HCEC 1CT (cell line): ENCODE measurements at places on chromosomes 2 and 18.

DNA sequence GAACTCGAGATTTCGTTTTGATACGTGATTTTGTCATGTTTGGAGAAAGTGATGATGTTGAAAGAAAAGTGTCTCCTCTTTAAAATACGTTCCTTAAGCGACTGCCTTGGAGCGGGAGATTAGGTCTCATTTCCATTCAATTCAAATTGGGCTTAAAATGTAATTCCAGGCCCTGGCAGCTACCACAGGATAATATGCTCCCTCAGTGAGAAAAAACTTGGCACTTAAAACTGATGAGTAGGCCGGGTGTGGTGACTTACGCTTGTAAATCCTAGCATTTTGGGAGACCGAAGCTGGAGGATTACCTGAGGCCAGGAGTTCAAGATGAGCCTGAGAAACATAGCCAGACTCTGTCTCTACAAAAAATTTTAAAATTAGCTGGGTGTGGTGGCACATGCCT lies 146.3 kb upstream of the L3MBTL4 start:
- no peak for DNase-seq

DNA sequence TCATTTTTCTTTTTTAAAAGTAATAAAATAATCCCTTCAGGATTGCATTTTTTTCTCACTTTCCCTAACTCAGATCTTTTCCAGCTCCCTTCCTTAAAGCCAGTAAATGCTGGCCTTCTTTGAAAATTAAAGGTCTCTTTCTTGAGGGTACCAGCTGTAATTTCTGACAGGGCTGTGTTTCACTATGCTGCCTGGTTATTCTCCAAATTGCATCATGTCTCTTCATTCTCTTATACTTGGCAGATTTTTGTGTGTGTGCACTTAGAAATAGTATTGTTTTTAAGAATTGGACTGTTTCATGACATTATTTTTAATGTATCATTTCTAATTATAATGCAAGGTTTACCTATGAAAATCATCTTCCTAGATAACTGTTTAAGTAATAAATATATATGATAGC lies 72.0 kb upstream of the EPB41L5 start:
- DNase-seq = no peak

DNA sequence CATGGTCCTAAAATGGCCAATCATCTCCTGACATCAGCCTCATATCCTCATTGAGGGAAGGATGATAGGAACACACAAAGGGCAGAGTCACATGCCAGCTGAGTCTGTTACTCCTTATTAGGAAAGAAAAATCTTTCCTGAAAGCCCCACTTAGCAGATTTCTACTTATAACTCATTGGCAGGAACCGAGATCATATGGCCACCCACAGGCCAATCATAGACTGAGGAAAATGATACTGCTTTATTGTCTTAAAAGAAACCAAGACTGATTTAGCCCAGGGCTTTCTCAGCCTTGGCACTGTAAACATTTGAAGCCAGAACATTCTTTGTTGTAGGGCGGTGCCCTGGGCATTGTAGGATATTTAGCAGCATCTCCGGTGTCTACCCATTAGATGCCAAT lies 18.7 kb downstream of the GKN2 start:
- no peak for DNase-seq

- DNase-seq = peak; percentile 74
Measured at GRCh38 chr2:159072795-159073194, 104.4 kb downstream of the TANC1 start.

DNA sequence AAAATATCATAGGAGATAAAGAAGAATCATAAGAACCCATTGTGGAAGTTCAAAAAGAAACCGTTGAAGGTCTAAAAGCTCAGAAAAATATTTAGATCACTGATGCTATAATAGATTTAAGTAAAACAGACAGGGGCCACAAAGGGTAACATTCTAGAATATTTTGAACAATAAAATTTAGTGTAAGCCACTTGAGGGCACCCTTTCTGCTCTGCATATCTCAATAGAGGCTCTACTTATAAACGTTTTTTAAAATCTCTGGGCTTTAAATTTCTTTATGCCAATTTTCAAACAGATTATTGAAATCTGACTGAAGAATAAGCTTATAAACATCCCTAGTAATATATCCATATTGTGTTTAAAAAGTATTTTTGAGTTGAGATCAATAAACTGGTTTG lies 57.6 kb upstream of the IL1RL1 start:
- DNase-seq = peak; percentile 57

DNA sequence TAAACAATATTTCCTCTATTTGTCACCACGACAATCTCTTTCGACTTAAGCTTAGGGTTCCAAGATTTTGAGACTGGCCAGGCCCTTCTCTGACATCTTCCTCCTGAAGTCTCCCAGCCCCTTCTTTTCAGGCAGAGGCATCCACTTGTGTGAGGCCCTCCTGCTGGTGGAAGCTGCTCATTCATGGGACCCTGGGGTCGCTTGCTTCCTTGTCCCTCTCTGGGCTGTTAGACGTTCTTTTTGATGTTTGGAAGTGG lies 188.2 kb upstream of the APCDD1 start:
- DNase-seq = no peak

- DNase-seq = no peak
Measured at GRCh38 chr18:58491113-58491696, 137.7 kb downstream of the ALPK2 start.

DNA sequence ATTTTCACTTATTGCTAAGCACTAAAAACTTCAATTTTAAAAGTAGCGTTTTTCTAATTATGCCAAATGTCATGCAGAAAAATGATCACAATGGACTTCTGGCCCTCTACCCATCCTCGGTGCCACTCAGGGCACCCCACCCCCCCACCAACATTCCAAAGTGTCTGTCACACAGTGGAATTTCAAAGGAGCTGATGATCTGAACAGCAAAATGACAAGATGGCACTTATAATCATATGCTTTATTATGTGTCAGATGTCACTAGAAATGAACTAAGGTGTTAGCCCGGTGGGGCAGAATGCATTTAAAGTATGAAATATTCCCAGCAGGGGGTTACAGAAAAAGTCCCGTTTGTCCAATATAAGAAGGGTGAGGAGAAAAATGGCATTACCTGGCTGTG lies 360.7 kb upstream of the RAB12 start:
- no peak for DNase-seq

GRCh38 chr2:121746071-121746578 lies 9.3 kb upstream of the TSN start:
- no peak for DNase-seq

DNA sequence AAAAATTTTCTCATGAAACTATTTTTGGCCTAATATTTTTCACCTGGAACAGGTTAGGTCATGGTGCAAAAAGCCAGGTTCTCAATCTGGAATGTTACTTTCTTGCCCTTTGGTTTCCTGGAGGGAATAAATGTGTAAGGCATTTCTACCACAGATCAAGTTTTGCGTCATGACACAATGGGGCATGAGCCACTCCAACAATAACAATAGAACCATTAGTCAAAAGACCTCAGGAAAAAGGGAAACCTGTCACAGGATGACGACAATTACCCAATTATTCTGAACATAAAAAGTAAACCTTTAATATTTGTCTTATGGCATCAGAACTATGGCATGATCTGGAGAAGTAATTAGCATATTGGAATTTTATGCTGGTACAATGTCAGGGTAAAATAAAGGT lies 88.2 kb upstream of the HNRNPA3 start:
- DNase-seq = no peak

GRCh38 chr18:11258039-11258610 lies 108.8 kb upstream of the PIEZO2 start:
- no peak for DNase-seq

GRCh38 chr2:228545041-228545747 lies 363.7 kb upstream of the SPHKAP start:
- DNase-seq = peak; percentile 87

DNA sequence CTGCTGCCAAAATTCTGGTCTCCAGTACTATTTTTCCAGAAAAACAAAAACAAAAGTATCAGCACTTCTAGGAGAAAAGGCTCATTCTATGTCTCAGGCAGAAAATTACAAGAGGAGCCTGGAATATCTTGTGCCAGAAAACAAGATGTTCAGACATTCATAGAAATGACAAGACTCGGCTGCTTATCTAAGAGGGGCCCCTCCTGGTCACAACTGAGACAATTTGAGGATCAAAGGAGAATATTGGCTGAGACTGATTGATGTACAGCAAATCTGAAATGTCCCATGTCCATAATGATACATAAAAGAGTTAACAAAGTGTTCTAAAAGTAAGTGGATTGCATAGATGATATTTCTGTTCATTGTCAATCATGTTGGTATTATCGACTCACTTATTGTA lies 2.4 kb upstream of the RPS7 start:
- no peak for DNase-seq

DNA sequence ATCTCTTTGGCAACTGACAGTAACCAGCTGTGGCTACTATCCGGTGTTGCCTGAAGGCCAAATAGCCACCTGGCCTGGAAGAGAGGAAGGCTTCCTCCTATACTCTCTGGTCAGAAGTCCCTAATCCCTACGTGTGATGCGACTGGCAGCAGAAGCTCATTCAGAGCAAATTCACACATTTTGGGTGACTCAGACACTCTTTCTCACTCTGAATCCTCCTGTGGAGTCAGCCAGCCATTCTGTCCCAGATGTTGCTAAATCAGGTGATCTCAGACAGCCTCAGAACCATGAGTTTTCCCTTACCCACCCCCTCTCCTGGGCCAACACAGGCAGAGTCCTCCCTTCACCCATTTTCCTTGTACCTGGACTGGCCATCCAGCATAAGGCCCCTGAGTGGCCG lies 34.7 kb downstream of the CFAP53 start:
- peak; percentile 30 for DNase-seq

- no peak for DNase-seq
Measured at GRCh38 chr2:227082286-227082685, 81.7 kb downstream of the COL4A4 start.

DNA sequence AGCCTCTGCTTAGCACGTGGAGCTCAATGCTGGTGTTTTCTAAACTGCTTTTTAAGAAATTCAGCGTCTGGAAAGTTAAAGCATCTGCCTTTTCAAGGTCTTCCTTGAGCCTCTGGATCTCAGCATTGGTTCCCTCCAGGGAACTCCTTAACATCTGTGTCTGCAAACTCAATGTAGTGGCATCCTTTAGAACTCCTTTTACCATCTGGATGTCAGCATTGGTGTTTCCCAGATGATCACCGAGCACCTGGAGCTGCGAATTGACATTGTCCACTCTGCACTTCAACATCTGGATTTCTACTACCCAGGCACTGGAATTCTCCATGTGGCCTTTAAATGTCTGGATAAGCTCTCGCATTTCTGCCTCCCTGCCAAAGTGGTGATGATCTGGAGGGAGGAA lies 3.7 kb downstream of the CLEC4F start:
- DNase-seq = no peak

- no peak for DNase-seq
Measured at GRCh38 chr2:162030363-162031190, 43.4 kb downstream of the DPP4 start.

GRCh38 chr2:20597860-20598183 lies 53.1 kb downstream of the HS1BP3 start:
- no peak for DNase-seq

GRCh38 chr2:215613280-215613679 lies 177.4 kb upstream of the FN1 start:
- DNase-seq = no peak

DNA sequence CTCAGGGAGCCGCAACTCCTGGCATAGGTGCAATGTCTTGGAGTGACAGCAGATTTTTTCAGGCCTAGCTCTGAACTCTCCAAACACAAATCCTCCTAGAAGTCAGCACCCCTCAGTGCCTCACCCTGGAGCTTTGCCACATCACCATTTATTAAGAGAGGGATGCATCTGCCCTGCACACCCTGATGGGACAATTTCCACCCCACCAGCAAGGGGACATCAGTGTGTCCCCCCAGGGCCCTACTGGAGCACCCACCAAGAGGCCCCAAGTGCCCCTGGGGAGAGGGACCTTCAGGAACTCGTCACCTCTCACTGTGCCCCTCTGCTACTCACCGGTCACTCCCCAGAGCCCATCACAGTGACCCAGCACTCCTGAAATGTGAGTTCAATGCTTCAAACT lies 144.7 kb downstream of the NDUFA10 start:
- no peak for DNase-seq

GRCh38 chr2:172072303-172072702 lies 13.0 kb upstream of the DLX1 start:
- no peak for DNase-seq

DNA sequence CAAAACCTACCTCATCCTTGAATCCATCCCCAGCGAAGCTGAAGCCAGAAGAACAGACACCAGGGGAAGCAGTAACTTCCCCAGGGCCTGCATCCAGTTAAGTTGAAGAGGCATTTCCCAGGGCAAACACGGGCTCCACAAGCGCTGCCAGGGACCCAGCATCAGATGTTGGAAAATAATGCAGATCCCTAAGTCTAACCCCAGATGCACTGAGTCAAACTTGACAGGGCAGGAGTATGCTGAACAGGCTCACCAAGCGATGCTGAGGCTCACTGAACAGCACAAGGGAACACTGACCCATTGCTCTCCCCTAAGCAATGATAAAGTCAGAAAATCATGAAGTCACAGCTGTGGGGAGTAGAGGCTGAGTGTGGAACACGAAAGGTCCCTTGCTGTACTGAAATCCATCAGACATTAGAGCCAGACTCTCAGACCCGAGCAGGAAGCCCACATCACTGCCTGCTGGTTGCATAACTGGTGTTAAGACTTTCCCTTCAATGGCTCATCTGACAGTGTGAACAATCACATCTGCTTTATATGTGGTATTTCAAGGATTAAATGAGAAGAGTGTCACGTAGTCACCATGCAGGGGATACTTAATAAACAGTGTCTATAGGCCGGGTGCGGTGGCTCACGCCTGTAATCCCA lies 36.2 kb downstream of the TNS1 start:
- DNase-seq = peak; percentile 57

DNA sequence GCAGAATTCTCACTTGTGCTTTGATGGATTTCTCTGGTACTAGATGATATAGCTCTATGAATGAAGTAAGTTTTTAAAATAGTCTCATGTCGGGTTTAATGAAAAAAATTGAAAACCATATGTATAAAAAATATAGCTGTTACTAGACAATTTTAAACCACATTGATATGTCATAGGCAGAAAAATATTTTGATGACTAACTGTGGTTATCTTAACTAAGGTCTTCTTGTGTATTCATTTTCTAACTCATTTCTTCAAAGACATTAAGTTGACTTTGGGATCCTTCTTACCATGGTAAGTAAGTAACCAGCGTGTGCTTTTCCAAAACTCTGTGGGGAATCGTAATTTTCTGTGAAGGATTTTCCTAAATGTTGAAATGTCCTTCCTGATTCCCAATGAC lies 160.9 kb upstream of the COL3A1 start:
- DNase-seq = peak; percentile 83

DNA sequence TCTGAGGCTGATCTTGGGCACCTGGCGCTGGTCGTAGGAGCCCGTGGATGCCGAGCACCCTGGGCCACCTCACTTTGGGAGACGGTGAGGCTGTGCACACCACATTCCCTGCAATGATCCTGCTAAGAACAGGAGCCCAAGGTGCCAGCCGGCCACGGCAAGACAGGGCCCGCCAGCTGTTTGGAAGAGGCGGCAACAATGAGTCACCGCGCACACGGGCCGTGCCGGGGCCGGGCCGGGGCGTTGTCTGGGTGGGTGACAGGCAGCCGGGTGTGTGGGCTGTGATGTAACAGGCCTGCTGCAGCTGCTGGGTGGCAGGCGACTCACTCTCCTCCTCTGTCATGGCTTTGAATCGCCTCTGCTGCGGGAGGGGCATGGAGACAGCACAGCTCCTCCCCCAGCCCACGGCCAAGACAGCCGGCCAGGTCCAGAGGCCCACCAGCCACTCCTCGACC lies 49.7 kb upstream of the ODC1 start:
- peak; percentile 73 for DNase-seq

- no peak for DNase-seq
Measured at GRCh38 chr2:127128445-127128904, 21.5 kb upstream of the BIN1 start.

- no peak for DNase-seq
Measured at GRCh38 chr18:46386788-46387187, 270.2 kb downstream of the LOXHD1 start.

GRCh38 chr2:75044291-75044690 lies 85.8 kb downstream of the POLE4 start:
- DNase-seq = no peak
